HAP-1 (cell line): ENCODE measurements at places on chromosomes 16 and 17.

GRCh38 chr17:82023447-82024241 is 539 bp downstream of the LRRC45 start:
- peak; percentile 45 for DNase-seq

GRCh38 chr16:2233872-2234812 is 2.1 kb upstream of the DNASE1L2 start:
- no peak for DNase-seq

DNA sequence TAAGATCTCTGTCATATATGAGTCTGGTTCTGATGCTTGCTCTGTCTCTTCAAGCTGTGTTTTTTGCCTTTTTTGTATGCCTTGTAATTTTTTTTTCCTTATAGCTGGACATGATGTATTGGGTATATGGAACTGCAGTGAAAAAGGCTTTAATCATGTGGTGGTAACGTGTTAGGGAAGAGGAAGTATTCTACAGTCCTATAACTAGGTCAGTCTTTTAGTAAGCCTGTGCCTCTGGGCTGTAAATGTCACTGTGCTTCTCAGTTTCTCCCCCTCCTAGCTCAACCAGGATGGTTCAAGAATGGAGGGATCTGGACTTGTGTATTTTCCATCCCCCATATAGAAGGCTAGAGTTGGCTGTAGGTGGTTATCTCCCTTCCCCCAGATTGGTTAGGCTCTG is 202.3 kb upstream of the AXIN2 start:
- DNase-seq: no peak

DNA sequence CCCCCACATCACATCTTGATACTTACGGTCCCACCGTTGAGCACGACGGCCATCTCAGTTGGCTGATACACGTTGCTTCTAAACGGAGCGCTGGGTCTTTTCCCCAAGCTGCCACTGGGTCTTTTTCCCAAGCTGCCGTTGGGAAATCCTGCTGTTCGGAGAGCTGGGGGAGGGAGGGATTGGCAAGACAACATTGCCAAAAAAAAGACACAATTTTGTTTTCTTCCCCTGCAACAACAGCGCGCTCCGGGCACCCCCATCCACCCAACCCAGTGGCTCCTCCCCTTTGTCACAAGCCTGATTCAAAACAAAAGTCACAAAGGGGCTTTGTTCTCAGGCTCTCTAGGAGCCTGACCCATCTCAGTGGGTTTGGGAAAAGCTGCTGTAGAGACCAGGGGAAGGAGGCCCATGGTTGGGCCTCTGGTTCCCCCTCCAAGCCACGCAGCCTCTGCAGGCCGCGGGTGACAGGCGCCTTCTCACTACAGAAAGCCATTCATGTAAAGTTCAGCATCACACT is 22.8 kb downstream of the GPRC5B start:
- DNase-seq: no peak

GRCh38 chr17:836151-836550 is 54.0 kb downstream of the MRM3 start:
- no peak for DNase-seq

GRCh38 chr16:88503374-88503770 is 50.3 kb downstream of the ZFPM1 start:
- no peak for DNase-seq

GRCh38 chr16:13550254-13550653 is 369.7 kb upstream of the ERCC4 start:
- no peak for DNase-seq

- no peak for DNase-seq
Measured at GRCh38 chr16:63592852-63593251, 1529.0 kb downstream of the CDH11 start.

DNA sequence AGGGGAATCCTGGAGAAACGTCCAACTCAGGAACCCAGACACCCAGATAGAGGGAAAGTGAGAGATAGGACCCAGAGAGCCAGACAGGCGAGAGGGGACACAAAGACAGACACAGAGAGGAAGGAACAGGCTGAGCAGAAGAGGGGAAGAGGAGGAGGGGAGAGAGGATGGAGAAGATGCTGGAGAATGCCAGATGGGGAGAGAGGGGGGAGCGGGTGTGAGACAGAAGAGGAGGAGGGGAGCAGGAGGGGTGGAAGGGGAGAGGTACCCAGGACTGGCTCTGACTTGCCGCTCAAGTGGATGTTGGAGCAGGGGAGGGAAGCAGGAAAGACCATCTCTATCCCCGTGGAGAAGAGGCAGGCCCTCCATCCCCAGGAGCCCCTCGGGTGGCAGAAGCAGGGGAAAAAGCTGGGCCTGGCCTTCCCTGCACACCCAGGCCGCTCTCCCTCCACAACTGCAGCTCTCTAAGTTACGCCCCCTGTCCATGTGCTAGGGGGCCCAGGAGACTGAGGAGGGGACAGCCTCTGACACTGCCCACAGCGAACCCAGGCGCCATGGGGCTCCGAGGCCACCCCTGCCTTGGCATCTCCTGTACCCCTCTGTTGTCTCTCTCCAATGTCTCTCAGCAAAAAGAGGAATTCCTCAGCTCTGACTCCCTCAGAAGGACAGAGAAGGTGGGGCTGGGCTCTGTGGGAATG is 4.8 kb downstream of the PPP1R9B start:
- DNase-seq: no peak

GRCh38 chr17:65202844-65203571 is 65.8 kb downstream of the RGS9 start:
- DNase-seq: no peak

DNA sequence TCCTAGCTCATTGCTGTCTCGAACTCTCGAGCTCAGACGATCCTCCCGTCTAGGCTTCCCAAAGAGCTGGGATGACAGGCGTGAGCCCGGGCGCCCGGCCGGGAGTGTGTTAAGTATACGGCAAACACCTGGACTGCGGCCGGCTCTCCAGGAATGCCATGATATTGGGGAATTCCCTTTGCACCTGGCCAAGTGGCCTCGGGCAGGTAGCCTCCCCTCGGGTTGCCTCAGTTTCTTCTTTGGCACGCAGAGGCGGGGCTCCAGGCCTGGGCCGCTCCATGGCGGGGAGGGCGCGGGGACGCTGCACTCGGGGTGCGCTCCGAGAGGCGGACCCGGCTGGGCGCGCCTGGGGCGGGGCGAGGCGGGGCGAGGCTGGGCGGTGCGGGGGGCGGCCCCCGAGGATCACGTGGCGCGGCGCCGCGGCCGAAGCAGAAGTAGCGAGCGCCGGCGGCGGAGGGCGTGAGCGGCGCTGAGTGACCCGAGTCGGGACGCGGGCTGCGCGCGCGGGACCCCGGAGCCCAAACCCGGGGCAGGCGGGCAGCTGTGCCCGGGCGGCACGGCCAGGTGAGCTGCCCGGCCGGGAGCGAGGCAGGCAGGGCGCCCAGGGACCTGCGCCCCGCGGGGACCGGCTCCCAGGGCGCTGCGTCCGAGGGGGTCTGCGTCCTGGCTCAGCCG is at the start of gene PLCG2:
PLCG2 (plus strand) TSS at position 431 of the 675 bp plus-strand sequence. CDS start 6,699 bp downstream, outside the sequence.
- DNase-seq: peak; percentile 86
